A673 (cell line): ENCODE measurements at places on chromosomes 1 and 21.

DNA sequence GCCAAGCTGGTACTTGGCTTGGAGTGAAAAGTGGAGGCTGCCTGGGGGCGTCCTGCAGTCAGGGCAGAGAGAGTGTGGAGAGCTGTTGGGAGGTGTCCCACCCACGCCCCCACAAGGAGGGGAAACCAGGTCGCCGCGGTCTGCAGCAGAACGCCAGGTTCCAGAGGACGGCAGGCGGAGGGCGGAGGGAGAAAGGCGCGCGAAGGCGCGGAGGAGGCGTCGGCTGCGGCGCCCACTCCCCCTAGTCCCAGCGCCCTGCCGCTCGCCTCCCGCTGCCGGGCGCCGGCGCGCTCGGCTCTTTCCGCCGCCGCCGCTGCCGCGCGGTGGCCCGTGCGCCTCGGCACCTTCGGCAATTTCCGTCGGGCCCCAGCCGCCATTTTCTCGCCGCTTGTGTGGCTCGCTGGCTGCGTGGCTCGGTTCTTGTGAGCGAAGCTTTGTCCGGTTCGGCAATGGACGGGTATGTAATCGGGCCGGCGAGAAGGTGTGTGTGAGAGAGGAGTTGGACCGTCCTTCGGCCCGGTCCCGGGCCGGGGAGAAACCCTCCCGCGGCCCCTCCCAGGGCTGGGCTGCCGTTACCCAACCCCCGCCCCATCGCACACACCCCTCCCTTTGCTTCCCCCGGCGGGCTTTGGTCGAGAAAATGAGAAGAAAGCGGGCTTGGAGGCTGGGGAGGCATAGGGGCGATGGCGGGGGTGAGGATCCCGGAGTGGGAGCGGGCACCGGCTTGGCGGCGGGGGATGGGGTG lies at the start of gene PTBP2:
Gene PTBP2 (plus strand): TSS at position 369 of the 745 bp plus-strand sequence. CDS start 81 bp downstream, at position 450.
- peak; percentile 93 for DNase-seq

GRCh38 chr1:157739229-157739901 lies 37.6 kb downstream of the FCRL2 start:
- DNase-seq, result no peak

GRCh38 chr1:35856964-35857363 lies 26.0 kb upstream of the AGO1 start:
- DNase-seq, result no peak

GRCh38 chr21:42465008-42465802 lies 30.8 kb downstream of the RSPH1 start:
- DNase-seq, result peak; percentile 97

DNA sequence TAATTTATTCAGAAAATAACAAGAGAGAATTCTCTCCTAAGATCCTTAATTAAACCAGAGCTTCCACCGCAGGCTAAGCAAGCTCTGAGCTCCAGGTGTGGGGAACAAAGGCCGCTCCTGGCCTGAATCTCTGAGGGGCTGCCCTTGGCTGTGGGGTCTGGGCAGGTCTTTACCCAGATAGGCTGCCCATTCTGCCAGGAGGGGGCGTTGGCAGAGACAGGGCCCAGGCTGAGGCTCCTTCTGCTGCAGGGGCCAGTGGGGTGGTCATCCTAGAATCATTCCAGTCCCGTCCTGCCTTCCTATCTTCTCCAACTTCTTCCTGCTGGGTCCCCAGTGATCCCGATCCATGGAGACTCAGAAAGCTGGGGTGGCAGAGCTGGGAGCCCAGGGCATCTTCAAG lies 82.9 kb upstream of the POU3F1 start:
- DNase-seq, result no peak

DNA sequence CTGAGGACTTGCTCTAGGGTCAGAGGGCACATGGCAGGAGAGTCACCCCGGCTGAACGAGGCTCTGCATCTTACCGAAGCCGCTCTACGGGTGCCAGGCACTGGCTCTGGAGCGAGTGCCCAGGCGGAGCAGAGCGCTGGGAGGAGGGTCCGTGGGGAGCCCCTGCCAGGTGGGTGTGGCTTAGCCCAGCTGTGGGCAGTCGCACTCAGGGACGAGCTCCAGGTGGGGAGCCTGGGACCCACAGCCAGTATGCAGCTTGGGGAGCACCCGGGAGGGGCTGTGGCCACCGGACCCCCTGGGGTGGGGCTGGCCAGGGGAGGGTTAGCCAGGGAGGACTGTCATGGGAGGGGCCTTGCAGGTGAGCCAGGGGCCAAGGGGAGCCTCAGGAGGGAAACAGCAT lies 3.8 kb downstream of the AGRN start:
- DNase-seq, result no peak

DNA sequence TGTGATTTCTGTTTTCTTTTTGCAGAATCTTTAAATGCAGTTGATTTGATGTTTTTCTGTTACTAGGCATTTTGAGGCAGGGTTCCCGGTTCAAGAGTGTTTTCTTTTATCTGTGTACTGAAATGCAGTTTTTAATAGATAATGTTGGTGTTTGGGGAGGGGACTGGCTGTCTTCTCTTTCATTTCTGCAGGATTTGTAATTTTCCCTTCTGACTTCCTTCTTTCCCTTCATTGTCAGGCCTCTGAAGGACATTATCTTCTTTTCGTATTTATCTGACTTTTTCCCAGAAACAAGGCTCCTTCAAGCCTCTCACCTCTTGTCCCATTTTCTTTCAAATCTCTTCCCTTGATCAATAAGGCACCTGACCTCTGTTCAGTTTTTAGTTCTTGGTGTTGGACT lies 1.5 kb upstream of the GALNT2 start:
- DNase-seq, result no peak

DNA sequence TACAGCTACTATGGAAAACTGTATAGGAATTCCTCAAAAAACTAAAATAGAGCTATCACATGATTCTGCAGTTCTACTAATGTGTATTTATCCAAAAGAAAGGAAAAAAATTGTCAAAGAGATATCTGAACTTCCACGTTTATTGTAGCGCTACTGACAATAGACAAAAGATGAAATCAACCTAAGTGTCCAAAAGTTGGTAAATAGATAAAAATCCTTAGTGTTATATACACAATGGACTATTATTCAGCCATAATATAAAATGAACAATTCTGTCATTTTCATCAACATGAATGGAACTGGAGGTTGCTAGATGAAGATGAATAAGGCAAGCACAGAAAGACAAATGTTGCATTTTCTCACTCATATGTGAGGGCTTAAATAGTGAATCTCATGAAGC lies 1492.1 kb downstream of the MRPL39 start:
- DNase-seq, result no peak

DNA sequence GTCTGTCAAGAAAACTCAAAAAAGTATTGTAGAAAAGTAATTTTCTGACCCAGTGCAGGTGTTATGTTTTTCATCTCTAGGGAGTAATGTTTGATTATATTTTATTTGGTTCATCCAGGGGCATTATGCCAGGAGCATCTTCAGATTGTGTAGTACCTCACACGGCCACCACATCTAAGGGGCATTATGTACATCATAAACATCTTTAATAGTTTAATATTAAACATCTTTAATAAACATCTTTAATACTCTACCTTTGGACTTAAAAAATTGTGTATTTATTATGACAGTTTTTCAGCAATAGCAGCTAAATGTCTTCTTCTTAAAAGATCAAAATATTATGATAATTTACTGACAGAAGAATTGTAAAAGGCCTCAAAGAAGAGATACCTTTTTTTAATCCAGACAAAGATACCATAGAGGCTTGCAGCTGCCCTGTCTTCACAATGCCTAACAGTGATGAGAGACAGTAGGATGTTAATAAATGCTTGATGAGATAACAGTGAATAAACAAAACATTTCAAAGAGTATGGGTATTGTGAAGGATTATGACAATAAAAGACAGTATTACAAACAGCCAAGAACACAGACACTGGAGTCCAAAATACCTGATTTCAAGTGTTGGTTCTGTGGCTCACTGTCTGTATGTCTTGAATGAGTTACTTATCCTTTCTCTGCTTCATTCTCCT lies 240.9 kb upstream of the ADGRL2 start:
- peak; percentile 11 for DNase-seq
